ENCODE measurements at places on chromosomes 4 and X.

DNA sequence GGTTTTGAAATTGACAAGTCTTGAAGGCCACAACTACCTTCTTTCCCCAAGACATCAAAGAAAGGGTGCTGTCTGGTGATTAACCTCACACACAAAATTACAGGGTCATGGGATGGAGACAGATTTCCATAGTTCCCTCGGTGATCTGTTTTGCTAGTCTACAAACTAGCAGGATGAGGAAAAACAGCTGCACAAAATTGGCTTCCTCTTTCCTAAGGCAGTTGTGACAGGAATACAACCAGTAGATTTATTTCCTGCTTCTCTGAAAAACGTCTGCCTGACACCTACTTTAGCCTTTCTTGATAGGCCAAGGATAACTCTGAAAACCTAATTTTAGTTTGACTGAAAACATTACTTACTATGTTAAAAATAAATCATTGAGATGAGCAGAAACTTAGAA lies 39.6 kb downstream of the DKK2 start:
- no peak for DNase-seq

GRCh38 chr4:120175272-120175671 lies 108.6 kb upstream of the MAD2L1 start:
- no peak for DNase-seq

GRCh38 chr4:2832981-2833670 lies 10.5 kb upstream of the ADD1 start:
- no peak for DNase-seq

DNA sequence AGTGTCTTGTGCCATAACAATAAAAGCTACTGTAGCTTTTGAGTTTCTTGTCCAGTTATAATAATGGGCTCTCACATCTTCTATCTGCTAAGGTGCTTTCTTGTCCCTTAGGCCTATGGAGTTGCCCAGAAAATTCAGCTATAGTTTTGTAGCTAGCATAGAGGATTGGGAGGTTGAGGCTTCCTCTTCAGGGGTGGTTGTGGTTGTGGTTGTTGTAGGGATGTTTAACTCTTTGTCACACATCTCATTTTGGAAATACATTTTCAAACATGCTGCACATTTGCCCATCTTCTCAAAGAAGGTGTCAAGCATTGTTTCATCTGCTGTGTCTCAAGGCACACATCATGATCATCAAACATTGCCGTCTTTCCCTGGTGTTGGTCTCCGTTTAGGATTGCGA lies 65.0 kb downstream of the ATXN3L start:
- no peak for DNase-seq

GRCh38 chr4:101141855-101142254 lies 205.5 kb downstream of the PPP3CA start:
- DNase-seq, result no peak

DNA sequence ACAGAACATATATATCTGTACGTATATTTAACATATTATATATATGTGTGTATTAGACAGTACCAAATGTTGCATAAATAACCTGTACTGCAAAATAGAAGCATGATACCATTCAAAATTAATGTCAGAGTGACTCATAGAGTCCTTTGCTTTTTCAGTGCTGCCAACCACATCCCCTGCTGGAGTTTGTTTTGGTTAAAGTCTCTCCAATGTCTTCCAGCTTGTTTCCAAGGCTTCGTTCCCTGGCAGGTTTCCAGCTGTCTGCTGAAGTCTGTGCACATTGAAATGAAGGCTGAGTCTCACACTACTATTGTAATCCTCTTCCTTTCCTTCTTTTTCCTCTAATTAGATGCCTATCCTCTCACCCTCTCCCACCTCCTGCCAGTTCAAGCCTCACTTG lies 14.9 kb downstream of the NRK start:
- no peak for DNase-seq

GRCh38 chr4:32645653-32646052 lies 1925.5 kb downstream of the PCDH7 start:
- DNase-seq, result no peak

- DNase-seq, result no peak
These were observed 35.1 kb downstream of the PSAPL1 start for GRCh38 chr4:7399440-7400234.

DNA sequence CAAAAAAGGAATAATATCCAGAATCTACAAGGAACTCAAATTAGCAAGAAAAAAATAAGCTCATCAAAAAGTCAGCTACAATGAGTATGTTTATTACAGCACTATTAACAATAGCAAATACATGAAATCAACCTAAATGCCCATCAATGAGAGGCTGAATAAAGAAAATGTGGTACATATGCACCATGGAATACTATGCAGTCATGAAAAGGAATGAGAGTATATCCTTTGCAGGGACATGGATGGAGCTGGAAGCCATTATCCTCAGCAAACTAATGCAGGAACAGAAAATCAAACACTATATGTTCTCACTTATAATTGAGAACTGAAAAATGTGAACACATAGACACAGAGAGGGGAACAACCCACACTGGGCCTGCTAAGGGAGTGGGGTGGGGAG lies 178.4 kb upstream of the IRS4 start:
- DNase-seq, result no peak

DNA sequence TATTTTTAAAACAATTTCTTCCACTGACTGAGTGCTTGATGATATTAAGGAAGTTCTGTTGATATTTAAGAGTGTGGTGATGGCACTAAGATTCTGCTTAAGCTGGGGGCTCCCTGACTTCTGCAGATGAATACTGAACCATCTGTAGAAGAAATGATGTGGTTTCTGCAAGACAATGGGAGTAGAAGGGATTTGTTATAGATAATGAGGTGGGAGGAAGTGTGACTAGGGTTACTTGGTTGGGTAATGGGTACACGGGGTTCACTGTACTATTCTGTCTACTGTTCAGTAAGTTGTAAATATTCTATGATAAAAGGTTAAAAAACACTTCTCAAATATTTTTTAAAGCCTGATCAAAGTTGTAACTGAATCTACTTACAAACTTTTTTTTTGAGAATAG lies 60.9 kb upstream of the TXK start:
- DNase-seq, result no peak

DNA sequence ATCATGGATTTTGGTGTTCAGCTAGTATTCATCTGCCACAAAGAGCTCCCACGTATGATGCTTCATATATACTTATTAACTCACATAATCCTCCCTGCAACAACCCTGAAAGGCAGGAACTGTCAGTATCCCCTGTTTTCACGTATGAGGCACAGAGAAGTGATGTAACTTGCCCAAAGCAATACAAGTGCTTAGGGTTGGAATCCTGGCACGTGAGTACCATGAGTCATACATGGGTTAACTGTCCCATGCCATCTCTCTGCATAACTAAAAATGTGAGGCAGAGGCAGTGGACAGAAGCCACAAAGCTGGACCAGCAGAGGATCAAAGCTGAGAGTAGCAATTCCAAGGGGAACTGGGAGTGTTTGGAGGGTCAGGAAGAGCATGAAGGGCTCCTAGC lies 35.7 kb upstream of the EGFL6 start:
- DNase-seq, result no peak

- DNase-seq, result no peak
These were observed 204.1 kb upstream of the DDX53 start for GRCh38 chrX:22795671-22796070.

DNA sequence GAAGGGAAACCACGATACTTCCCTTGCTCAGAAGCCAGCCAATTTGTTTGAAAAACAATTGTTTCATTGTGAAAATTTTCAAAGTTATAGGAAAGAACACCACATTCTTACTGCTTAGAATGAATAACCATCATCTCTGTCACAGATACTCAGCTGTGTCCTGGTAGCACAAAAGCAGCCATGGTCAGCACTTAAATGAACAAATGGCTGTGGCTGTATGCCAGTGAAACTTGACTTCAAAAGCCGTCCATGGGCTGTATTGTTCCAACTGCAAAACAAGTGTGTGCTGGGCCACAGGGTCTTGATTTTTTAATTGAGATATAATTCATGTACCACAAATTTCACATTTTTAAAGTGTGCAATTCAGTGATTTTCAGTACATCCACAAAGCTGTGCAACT lies 19.6 kb downstream of the NSDHL start:
- no peak for DNase-seq

DNA sequence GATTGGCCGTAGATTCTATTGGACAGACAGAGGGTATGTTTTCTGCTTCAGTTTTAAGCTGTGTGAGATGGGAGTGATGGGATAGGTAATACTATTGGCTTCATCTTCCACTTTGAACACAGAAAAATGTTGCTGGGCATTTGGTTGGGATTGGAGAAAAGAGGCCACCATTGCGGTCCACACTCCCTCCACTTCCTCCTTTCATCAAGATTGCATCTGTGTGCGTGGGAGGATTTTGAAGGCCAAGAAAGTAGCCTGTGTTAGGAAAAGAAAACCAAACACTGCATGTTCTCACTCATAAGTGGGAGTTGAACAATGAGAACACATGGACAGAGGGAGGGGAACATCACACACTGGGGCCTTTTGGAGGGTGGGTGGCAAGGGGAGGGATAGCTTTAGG lies 56.4 kb downstream of the EGF start:
- DNase-seq, result no peak

- no peak for DNase-seq
These were observed 59.3 kb upstream of the CLDN34 start for GRCh38 chrX:9907645-9908387.

DNA sequence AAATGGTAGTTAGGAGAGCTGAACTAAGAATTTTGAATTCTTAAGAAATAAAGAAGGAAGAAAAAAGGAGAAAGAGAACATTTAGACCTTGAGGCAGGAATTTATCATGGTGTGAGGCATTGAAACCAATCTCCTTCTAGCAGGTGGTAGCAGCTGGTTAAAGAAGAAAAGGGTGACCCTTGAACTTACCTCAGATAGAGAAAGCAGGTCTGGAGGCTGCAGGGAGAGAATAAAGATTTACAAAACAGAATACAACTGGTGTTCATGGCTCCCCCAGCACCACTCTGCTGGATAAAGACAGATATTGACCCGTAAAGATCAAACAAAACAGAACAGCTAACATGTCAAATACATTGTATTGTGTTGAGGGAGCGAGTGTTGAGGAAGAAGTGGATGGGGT lies 56.0 kb downstream of the NCAPG start:
- DNase-seq, result no peak

DNA sequence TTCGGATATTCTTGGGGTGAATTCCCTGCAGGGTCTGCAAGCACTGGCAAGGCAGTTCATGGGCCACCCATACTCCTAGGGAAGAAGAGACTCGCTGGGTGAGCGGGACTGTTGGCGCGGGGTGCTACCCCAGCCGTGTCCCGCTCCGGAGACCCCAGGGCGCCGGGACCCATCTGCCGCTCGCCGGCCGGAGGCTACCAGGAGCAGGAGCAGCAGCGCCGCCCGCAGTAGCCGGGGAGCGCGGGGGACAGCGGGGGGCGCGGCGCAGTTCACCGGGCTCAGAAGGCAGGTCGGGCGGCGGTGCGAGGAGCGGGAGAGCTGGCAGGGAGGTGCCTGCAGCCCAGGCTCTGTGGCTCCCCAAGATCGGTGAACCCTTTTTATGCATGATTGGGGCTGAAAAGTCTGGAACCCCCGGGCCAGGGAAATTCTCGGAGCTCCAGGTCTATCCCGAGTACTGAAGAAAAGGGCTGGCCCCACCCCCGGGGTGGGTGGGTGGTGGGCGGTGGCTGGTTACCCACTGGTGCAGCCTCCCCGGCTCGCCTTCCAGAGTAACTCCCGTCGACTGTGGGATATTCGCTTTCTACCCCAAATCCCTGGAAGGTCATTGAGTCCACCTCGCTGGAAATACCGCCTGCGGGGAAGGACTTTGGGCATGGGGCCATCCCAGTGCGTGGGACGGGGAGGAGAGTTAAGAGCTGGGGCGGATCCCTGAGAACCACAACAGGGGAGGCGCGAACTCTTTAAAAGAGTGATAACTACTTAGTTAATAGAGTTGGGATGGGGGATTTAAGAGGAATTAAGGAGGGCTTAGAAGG lies 37.6 kb downstream of the PF4 start:
- no peak for DNase-seq

- DNase-seq, result no peak
These were observed 119.2 kb downstream of the RAPGEF2 start for GRCh38 chr4:159222043-159222552.

DNA sequence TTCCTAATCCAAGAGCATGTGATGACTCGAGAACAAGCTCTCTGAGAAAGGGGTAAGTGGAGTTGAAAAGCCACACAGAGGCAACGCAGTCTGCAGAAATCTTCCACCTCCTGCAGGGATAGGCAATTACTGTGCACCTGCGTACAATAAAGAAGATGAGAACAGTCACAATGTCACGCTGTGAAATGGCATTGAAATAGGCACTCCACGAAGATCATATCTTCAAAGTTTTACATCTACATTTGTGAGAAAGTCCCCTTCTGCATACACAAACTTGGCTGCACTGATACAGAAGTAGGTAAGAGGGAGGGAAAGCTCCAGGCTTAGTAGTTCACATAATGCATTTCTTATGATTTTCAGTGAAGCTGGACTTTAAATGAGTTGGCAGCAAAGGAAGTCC lies 27.1 kb downstream of the DDX60L start:
- peak; percentile 9 for DNase-seq

- no peak for DNase-seq
These were observed 7.3 kb upstream of the SRP72 start for GRCh38 chr4:56460085-56460484.

DNA sequence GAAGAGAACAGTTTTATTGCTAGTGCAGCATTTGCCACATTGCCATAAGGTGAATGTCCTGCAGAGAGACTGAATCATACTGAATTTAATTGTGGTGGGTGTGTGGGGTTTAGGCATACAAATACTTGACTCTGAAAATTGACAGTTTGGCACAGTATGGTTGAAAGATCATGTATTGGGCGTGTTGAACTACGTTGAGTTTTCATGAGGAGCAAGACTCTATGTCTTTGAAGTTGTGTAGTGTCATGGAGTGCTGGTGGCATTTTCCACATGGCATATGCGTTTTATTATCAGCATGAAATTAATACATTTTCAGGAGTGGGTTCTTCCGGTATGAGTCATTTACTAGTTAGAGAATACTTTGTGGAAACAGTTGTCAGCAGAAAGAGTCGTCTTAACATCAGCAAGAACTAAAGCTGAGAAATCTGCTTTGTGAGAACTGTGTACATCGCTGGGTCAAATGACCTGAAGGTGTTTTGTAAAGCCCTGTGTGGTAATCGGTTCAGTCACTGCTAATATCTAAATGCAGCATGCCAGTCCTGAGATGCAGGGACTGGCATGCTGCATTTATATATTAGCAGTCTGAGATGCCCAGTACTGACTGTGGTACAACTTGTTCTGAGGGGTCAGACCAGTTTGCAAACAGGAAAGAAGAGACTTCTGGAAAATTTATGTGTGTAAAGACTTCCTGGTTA lies 50.3 kb downstream of the ARHGAP10 start:
- DNase-seq, result no peak

DNA sequence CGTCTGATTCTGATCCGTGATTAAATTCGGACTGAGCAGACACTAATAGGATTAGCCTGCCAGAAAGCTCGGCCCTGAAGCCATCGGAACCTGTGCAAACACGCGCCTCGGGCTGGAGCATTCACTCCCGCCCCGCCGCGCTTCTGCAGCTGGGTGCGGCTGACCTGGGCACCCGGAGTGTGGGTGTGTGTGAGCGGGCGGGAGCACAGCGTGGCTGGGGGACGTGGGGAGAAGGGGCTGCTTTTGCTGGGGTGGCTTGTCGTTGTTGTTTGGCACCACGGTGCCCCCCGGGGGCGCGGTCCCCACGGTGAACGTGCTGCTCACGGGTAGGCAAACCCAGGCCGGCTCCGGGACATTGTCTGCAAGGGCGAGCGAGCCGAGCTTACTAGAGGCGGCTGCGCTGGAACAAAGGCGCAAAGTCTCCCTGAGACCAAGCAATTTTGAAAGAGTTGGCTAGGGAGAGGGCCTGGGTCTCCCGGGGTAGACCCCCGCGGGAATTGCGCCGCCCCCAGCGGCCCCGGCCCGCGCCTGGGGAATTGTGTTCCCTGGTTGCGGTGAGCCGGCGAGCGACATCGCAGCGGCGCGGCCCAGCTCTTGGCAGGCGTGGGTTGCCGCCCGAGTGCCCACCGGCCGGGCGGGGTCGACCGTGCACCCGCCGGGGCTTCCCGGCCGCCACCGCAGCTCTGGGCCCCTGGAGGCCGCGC lies 1.4 kb downstream of the MAMLD1 start:
- no peak for DNase-seq

All from NCI-H1105 (cell line).